Thymus (tissue), 14 donors: ENCODE measurements at places on chromosomes 13 and 19. TPM values are rescaled to one million over a fixed set of nuclear protein-coding genes. Genes with fewer than 3 reads are reported as not detected.

DNA sequence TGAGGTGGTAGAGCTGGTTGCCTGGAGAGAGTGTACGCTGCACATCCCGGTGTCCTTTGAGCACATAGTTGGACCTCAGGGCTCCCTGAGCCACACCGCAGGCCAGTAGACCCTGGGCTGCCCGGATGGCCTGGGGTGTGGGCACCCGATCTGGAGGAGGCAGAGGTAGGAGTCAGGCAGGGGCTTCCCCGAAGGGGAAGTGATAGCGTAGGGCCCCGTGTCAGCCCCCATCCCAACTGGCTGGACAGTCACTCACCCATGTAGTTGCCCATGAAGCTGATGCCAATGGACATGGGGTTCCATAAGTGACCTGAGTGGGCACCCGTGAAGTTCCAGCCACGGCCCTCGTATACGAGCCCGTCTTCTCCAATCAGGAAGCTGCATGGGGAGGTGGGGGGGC lies 3.6 kb downstream of the PGLYRP1 start:
- H3K27me3 ChIP-seq, result peaks cover 62% of the 10 kb centered on the region
- no peak overlapping the region for H3K4me3 ChIP-seq
- DNase-seq, result no peak
- H3K36me3 ChIP-seq, result no peaks in the 10 kb centered on the region

GRCh38 chr13:102907886-102908515 lies 62.2 kb downstream of the ERCC5 start:
- no peaks in the 10 kb centered on the region for H3K4me1 ChIP-seq
- H3K36me3 ChIP-seq, result no peaks in the 10 kb centered on the region
- no peaks in the 10 kb centered on the region for H3K27me3 ChIP-seq

DNA sequence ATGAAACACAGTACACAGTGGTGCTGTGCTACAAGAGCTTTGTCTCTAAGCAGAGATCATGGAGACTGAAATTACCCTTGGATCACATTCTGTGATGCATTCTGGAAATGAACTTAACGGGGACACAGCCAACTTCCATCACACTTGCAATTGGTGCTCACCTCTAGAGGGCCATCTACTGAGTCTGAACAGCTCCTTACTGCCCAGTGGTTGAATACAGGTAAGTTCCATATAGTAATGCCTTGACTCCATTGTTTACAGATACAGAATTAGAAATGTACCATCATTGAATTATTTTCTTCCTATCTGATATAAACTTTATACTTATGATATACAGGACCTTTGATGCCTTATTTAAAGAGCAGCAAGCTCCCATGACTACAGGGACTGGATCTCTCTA lies 686.4 kb downstream of the PCDH9 start:
- H3K4me3 ChIP-seq, result no peak overlapping the region
- DNase-seq, result no peak
- H3K27ac ChIP-seq, result no peak overlapping the region
- H3K4me1 ChIP-seq, result no peaks in the 10 kb centered on the region

DNA sequence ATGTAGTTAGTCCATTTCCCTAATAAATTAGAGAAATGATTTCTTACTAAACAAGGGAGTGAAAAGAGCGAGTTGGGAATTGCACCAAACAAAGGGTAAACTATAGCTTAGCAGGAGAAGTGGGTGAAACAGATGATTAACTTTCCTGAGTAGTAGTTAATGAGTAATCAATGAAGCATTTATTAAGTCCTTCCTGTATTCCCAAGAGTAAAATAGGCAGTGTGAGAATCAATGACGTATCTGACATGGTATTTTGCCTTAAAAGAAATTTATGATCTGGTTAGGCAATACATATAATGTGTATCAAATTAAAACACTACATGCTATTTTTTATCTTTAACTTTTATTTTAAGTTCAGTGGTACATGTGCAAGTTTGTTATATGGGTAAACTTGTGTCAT lies 142.8 kb downstream of the KLF5 start:
- H3K4me3 ChIP-seq, result no peak overlapping the region
- no peaks in the 10 kb centered on the region for H3K36me3 ChIP-seq
- DNase-seq, result no peak
- H3K4me1 ChIP-seq, result no peaks in the 10 kb centered on the region
- H3K27ac ChIP-seq, result no peak overlapping the region

The SLC35E1 gene
- 31.3 TPM for polyA plus RNA-seq

The NLRP12 gene
- 0.21 TPM for polyA plus RNA-seq

The EFNA2 gene
- polyA plus RNA-seq, result 0.21 TPM

DNA sequence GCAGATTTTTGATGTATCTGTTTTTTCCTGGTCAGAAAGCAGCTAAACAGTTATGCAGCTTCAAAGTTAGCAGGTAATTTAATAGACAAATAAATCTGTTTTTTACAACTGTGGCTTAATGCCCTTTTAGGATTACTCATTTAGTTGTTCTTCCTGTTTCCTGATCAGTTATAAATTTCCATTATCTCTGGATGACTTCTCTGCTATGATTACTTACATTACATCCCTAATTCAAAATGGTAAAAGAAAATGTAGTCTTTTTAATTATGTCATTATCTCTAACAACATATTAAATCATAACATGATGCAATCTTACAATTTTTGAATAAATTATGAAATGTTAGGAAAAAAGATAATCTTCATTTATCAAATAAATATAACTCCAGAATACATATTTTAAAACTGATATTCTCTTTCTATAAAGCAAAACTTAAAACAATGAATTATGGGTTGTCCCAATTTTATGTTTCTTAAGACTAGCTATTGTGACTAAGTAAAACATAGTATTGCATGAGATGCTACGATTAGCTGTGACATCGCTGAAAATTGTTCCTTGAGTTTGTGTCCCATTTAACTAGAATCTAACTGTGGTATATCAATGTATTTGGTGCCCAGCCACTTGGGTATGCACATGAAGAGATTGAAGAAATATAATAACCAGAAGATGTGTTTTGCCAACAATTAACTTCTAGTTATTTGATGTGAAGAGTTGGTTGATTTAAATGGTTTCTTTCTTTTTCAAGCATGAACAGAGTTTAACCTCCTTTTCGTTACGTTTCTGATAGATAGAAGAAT lies 605.3 kb upstream of the SPRY2 start:
- no peak for DNase-seq
- no peak overlapping the region for H3K4me3 ChIP-seq
- H3K36me3 ChIP-seq, result no peaks in the 10 kb centered on the region
- H3K27ac ChIP-seq, result no peak overlapping the region

- H3K27me3 ChIP-seq, result peaks cover 3% of the 10 kb centered on the region
- H3K36me3 ChIP-seq, result no peaks in the 10 kb centered on the region
- H3K4me3 ChIP-seq, result no peak overlapping the region
- H3K4me1 ChIP-seq, result no peaks in the 10 kb centered on the region
- no peak for DNase-seq
Measured at GRCh38 chr19:15476325-15476724, 3.0 kb downstream of the PGLYRP2 start.

- DNase-seq, result no peak
- no peak overlapping the region for H3K4me3 ChIP-seq
- H3K36me3 ChIP-seq, result no peaks in the 10 kb centered on the region
Measured at GRCh38 chr19:43300876-43301765, 31.8 kb upstream of the PSG9 start.

- no peak overlapping the region for H3K4me3 ChIP-seq
- H3K27me3 ChIP-seq, result peaks cover 19% of the 10 kb centered on the region
- no peaks in the 10 kb centered on the region for H3K4me1 ChIP-seq
- no peaks in the 10 kb centered on the region for H3K36me3 ChIP-seq
Measured at GRCh38 chr19:18815673-18816072, 16.1 kb upstream of the UPF1 start.

DNA sequence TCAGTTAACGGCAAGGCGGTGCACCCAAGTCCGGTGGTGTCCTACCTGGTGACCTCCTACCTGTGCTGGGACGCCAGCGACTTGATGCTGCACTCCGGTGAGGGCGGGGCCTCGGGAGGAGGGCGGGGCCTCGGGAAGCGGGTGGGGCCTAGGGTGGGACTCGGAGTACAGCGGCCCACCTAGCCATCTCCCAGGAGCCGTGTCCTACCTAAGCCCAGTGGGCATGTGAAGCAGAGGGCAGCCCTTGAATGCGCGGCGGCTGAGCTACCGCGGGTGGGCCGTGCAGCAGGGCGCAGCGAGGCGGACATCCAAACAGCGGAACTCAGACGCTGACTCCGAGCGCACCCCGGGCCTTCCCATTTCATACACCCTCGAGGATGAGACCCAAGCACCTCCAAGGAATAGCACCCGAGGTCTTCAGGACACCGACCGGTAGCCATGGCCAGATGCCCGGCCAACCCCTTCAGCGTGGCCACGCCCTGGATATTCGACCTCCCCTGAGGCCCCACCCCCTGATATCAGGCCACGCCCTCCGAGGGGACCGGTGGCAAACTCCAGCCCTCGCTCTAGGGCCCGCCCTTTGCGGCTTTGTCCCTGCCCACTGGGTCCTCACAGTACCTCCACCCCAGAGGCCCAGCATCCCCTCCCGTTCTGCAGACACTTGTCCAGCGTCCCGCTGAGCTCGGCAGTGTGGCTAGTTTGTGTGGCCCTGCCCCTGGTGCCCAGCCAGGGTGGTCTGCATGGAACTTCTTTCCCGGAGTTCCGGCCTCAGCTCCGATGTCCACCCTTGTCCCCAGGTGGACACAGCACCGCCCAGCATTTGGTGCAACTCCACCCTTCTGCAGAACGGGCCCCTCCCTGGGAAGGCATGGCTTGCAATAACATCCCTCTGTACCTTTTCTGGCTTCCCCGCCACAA lies 5.4 kb downstream of the KLK1 start:
- H3K36me3 ChIP-seq, result no peaks in the 10 kb centered on the region
- peaks cover 19% of the 10 kb centered on the region for H3K27me3 ChIP-seq
- H3K4me3 ChIP-seq, result peak overlapping the region; percentile 6
- H3K27ac ChIP-seq, result no peak overlapping the region
- DNase-seq, result no peak

- H3K27me3 ChIP-seq, result no peaks in the 10 kb centered on the region
- H3K27ac ChIP-seq, result no peak overlapping the region
- H3K4me3 ChIP-seq, result no peak overlapping the region
- no peak for DNase-seq
- no peaks in the 10 kb centered on the region for H3K4me1 ChIP-seq
Measured at GRCh38 chr19:21617740-21618339, 112.4 kb downstream of the ZNF429 start.

DNA sequence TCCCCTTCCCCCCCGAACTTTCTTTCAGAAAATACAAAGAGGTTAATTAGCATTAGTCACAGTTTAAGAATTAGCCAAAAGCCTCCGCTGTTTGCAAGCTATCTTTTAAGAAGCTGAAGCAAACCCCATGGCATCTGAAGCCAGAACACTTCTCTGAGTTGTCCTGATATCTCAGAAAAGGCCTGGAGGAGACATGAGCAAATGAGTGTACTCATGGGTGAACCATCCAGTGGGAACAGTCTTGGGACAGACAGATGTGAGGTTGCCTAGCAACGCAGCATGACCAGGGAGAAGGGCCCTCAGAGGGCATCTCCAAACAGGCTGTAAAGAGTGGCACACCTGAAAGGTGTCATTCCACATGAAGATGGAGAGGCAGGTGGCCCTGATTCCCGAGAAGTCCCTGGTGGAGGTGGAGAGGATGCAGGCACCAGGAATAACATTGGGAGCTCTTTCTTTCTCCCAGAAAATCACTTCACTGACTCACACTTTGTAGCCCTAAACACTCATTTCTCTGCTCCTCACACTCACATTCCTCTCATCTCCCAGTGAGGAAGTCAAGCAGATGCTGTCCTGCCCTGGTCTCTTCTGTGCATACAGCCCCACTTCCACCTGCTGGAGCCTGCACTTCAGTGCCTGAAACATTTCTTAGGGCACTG lies 87.0 kb upstream of the TSHZ3 start:
- DNase-seq, result no peak
- H3K27me3 ChIP-seq, result no peaks in the 10 kb centered on the region
- no peaks in the 10 kb centered on the region for H3K4me1 ChIP-seq

DNA sequence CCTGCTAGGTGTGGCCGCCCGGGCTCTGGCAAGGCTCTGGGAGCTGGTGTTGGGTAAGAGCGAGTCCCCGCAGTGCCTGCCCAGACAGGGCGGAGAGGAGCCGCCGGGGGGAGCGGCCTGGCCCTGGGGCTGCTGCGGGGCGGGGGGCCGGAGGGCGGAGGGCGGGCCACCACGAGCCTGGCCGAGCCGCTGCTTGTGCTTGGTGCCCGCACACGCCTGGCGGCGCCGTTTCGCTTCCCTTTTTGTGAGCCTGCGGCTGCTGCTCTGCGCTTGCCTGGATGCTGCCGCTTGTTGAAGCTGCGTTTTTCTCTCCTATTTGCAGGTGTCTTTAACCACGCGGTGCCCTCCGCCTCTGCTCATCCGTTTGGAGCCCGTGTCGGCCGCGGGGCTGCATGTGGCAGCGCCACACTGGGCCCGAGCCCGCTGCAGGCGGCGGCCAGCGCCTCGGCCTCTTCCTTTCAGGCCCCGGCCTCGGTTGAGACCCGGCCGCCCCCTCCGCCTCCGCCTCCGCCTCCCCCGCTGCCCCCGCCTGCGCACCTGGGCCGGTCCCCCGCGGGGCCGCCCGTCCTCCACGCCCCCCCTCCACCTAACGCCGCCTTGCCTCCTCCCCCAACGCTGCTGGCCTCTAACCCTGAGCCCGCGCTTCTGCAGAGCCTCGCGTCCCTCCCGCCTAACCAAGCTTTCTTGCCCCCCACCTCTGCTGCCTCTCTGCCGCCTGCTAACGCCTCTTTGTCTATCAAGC lies 8.5 kb downstream of the PLEKHJ1 start:
- peaks cover 99% of the 10 kb centered on the region for H3K36me3 ChIP-seq
- H3K4me1 ChIP-seq, result no peaks in the 10 kb centered on the region
- no peak overlapping the region for H3K27ac ChIP-seq
- H3K4me3 ChIP-seq, result no peak overlapping the region

DNA sequence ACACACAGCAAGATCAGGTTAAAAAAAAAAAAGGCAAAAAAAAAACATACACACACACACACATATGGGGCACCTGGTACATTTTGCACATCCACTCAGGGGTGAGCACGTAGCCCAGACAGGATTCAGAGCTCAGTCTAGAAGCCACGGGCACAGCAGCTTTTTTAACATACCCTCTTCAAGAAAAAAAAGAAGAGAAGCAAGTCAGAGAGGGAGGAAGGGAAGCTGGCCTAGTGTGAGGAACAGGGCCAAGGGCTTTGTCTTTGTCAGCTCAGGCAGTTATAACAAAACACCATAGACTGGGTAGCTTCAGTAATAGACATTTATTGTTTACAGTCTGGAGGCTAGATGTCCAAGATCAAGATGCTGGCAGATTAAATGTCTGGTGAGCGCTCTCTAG lies 2.3 kb upstream of the TPM4 start:
- DNase-seq, result peak; percentile 78
- H3K4me1 ChIP-seq, result peaks cover 76% of the 10 kb centered on the region
- peak overlapping the region; percentile 37 for H3K27ac ChIP-seq
- no peaks in the 10 kb centered on the region for H3K27me3 ChIP-seq
- no peak overlapping the region for H3K4me3 ChIP-seq
- H3K36me3 ChIP-seq, result no peaks in the 10 kb centered on the region

GRCh38 chr19:58248886-58249285 lies 20.2 kb downstream of the ZNF544 start:
- no peaks in the 10 kb centered on the region for H3K27me3 ChIP-seq
- H3K4me3 ChIP-seq, result no peak overlapping the region
- H3K27ac ChIP-seq, result no peak overlapping the region
- no peak for DNase-seq
- peaks cover 86% of the 10 kb centered on the region for H3K36me3 ChIP-seq

- no peak overlapping the region for H3K4me3 ChIP-seq
- H3K27ac ChIP-seq, result no peak overlapping the region
- no peak for DNase-seq
- H3K36me3 ChIP-seq, result no peaks in the 10 kb centered on the region
Measured at GRCh38 chr13:58992478-58993042, 1171.2 kb downstream of the DIAPH3 start.

The PSG2 gene
- polyA plus RNA-seq, result 0.05 TPM

- H3K27me3 ChIP-seq, result peaks cover 63% of the 10 kb centered on the region
- no peak for DNase-seq
- H3K4me1 ChIP-seq, result peaks cover 5% of the 10 kb centered on the region
Measured at GRCh38 chr19:1001538-1002166, 1.4 kb downstream of the GRIN3B start.
